Skin of body (tissue), 3 donors: ENCODE measurements at places on chromosomes 5 and 9. TPM values are rescaled to one million over a fixed set of nuclear protein-coding genes. Genes with fewer than 3 reads are reported as not detected.

Gene PRRX2
- total RNA-seq = 9.4 TPM

GRCh38 chr5:63043792-63044191 is 465.2 kb downstream of the LRRC70 start:
- no peak for DNase-seq

- DNase-seq = no peak
Observed at GRCh38 chr5:54936201-54936600, 49.2 kb downstream of the ESM1 start.

DNA sequence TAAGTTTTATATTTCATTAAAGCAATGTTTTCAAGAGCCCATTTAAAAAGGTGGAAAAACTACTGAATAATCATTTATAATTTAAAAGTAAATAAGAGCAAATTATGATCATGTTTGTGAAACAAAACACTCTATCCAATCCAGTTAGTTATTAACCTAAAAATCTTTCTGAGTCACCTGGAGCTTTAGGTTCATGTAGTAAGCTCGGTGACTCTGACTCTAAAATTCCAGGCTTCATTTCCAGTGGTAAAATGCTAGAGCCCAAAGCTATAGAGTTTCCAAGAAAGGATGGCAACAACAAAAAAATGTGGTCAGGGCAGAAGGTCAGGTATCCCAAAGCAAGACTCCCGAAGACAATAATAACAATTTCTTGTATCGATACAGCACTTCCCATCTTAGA is 76.1 kb upstream of the SPOCK1 start:
- DNase-seq = no peak

DNA sequence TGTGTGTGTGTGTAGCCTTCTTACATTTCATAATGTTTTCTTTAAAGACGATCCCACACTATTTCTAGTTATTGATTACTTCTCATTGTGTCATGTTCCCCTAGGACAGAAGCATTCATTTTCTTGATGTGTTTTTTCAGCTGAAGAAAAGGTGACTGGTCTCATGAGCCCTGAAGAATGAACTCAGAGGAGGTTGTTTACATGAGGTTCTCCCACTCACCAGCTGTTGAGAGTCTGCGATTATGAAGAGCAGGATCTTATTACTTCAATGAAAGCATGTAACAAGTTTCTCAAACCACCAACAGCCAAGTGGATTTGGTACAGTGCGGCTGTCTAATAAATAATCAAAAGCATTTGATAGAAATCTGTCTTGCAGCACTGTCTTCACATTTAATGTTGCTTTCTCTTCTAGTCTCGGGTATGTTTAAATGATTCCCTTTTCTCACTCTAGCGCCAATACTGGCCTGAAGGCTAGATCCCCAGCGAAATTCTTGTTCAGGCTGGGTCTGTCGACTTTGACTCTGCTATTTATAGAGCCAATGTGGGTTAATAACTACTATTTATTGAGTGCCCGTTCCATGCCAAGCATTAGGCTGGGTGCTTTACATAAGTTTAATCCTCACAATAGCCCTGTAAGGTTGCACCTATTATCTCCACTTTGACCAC is 9.6 kb upstream of the FSD1L start:
- peak; percentile 31 for DNase-seq

DNA sequence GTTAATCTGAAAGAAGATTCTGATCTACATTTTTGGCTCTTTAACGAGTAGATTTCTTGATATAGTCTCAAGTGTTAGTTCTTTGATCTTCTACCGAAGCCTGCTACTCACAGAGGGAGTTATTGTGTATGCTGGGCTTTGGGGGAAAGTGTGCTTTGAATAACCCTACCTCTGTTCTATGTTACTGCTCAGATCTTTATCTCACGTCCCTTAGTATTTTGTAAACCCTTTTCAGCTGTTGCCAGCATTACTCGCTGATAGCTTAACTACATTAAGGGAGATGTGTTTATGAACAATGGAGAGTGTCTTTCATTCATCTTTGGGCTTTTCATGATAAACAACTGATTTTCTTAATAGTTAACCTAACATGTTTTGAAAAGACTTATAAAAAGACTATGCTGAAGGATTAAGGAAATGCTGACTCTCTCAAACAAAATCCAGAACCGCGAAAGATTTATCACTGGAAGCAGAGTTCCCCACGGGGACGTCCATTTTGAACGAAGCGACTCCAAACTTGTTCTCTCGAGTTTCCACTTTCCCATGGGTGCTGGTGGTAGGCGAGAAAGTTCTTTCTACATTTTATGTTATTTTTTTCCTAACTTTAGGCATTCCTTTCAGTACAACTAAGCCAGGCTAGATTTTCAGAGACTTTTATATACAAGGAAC is 27.9 kb upstream of the ALDH1A1 start:
- DNase-seq = no peak

Gene OR1Q1
- total RNA-seq = not detected

Gene CEL
- total RNA-seq = 0.79 TPM

GRCh38 chr5:95949810-95950209 is 11.8 kb downstream of the ELL2 start:
- no peak for DNase-seq

Gene IFNA21
- not detected for total RNA-seq

- no peak for DNase-seq
Observed at GRCh38 chr9:122904466-122904822, 715 bp downstream of the RC3H2 start.

DNA sequence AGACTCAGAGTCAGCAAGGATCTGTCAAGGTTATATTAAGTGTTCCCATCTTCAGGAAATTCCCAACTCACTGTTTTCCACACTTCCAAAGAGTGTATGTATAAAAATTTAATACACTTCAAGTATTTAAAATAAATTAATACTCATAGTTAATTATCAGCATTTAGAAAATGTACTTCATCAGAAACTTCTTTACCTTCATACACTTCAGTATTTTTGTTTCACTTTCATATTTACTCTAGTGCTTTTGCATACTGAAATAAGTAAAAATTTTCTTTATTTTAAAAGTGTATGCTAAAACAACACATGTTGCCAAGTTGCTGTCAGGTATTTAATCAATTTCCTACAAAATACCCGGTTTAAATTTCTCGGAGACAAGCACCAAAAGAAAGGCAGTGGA is 16.5 kb downstream of the RICTOR start:
- no peak for DNase-seq

DNA sequence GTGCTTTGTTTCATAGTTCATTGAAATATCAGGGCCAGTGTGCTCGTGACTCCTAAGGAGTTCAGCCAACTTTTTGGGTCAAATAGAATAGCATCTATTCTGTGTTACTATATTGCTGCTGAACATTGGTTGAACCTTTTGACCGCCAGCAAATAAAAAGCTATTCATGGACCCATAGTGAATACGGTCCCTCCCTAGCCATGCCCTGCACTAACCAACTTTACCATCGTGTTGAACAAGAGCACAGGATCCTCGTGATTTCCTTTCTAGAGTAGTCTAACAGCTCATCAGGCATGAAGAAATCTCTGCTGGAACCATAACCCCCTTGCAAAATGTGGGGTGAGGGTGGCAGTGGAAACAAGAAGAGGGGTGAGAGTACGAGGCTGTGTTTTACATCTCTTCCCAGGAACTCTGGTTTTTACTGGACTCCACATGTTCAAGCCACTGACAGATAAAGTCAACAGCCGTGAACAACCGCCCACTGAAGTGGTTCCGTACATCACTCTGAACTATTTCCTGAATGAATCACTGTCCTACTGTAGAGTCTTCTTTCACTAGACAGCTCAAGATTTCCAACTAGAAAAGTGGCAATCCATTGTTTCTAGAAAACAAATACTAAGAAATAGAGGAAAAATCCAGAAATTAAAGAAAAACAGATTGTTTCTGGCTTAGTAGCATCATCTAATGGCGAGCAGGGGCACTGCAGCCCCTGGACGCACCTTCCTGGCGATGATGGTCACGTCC is 70.1 kb upstream of the SPATA31E1 start:
- no peak for DNase-seq

DNA sequence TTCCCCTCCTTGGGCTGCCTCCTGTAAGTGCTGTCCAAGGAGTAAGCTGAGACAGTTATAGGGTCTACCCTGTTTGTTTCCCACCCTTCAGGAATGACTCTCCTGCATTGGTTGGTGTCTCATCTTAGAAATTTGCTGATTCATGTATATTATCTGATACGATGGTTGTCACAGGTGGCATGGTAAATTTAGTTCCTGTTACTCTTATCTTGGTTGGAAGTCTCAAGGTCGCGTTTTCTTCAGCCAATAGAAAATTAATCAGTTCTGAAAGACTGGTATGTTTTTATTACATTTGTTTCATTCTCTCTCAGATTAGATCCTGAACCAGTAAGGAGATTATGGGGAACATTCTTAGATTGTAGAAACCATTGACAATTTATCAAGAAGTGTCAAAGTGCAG is 42.7 kb downstream of the SCGB3A1 start:
- DNase-seq = no peak

- no peak for DNase-seq
Observed at GRCh38 chr9:92151691-92152393, 36.6 kb upstream of the SPTLC1 start.

DNA sequence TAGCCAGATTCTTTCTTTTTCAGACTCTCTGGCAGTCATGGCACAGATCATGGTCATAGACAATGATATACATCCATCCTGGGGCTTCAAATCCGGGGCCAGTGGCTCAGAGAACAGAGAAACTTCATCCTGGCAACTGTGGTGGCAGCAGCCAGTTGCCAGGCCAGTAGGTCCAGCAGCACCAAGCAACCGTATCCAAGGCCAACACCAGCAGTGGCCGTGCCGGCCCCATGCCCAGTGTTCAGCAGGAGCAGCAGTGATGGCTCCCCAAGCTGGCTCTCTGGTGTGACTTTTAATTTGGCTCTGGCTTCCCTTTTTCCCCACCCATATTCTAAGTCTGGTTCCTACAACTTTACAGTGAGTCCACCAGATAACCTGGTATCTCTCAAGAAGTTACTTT is 300.5 kb downstream of the DEPDC1B start:
- no peak for DNase-seq
